ENCODE measurements at places on chromosomes 1 and 21.

DNA sequence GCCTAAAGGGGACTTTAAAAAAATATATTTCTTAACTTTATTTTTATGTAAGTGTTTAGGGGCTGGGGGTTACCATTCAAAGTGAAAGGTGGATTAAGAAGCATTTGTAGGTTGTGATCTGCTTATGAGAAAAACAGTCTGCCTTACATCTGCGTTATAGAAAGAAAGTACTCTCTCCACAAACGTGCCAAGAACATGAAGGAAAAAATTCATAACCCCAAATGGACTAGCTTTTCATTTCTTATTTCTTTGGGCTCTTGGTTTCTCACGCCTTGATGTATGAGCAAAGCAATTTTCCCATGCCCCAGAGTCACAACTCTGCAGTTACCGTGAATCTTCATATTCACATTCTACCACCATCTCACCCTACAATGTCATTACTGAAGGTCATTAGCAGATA lies 1165.1 kb upstream of the ADGRL4 start:
- DNase-seq, result no peak

DNA sequence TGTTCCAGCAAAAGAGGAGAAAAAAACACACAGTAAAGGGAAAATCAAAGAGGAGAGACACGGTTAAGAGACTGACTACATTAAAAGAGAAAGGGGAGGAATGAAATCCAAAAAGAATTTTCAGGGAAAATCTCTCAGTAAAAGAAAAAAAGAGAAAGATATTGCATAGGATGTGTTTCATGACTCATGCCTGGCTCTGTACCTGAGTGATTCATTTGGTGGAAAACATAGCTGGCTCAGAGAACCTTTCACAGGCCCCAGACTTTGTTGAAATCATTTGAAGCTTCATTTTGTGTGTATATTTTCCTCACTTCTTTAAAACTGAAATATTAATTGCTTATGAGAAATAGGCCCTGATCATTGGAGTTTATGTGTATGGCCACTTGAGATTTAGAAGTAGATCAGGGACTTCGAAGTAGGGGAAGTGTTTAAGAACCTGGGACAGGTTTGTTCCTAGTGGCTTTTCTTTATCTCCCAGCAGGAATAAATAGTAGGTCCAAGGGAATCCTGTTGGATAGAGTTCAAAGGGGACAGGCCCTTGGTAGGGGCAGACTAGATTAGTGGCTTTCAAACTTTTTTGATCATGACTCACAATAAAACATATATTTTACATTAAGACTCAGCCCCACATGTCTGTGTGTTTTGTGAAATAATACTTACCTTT lies 239.1 kb upstream of the SGIP1 start:
- peak; percentile 22 for DNase-seq

GRCh38 chr21:14591377-14591776 lies 45.3 kb upstream of the SAMSN1 start:
- DNase-seq, result no peak

- DNase-seq, result no peak
Measured at GRCh38 chr1:151043163-151043562, 4.4 kb upstream of the C1orf56 start.

- no peak for DNase-seq
Measured at GRCh38 chr1:170732252-170732588, 68.3 kb downstream of the PRRX1 start.

GRCh38 chr1:232111611-232112010 lies 485.0 kb downstream of the DISC1 start:
- no peak for DNase-seq

DNA sequence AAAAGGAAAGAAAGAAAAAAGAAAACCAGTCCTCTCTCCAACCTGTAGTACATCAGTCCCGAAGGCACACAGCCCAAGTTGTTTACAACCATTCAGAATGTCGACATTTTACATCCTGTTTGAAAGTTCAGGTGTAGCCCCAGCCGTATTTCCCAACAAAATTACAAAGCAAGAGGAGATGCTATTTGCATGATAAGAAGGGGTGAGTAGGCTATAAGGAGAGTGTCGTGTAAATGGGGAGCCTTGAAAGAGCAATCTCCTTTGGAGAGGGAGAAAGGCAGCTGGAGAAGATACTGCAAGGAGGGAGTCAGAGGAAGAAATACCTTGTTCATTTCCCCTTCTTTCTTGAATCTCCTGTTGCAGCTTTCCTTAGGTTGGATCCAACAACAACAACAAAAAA lies 35.5 kb upstream of the DENND1B start:
- no peak for DNase-seq

- DNase-seq, result peak; percentile 78
Measured at GRCh38 chr1:111441573-111442192, 7.4 kb downstream of the WDR77 start.

- no peak for DNase-seq
Measured at GRCh38 chr1:165629848-165630628, 996 bp upstream of the MGST3 start.

DNA sequence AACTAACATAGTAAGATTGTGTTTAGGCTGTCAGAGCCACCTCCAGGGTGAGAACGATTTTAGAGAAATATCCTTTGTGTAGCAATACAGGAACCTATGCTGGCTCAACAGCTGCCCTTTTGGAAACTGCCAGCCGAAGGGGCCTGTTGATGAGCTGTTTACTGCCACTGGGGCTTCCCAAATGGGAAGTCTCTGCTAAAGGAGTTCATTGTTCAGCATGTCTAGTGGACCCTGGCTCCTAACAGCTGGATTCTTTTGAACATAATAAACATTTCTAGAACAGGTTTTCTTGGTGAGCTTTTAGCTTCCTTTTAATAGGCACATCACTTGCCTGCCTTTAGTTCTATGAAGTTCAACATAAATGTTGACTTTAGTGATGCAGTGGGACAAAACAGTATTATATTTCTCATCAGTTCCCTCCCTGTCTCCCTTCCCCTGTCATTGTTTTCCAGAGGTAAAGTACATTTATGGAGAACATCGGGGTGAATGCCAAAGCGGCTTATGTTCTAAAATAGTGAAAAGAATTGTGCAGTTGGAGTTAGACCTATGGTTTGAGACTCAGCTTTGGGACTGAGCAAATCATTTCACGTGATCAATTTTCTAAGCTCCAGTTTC lies 57.4 kb downstream of the UCK2 start:
- no peak for DNase-seq

- DNase-seq, result no peak
Measured at GRCh38 chr1:87058343-87058649, 143.9 kb downstream of the HS2ST1 start.

GRCh38 chr1:160125746-160126145 lies 10.2 kb downstream of the ATP1A2 start:
- no peak for DNase-seq

DNA sequence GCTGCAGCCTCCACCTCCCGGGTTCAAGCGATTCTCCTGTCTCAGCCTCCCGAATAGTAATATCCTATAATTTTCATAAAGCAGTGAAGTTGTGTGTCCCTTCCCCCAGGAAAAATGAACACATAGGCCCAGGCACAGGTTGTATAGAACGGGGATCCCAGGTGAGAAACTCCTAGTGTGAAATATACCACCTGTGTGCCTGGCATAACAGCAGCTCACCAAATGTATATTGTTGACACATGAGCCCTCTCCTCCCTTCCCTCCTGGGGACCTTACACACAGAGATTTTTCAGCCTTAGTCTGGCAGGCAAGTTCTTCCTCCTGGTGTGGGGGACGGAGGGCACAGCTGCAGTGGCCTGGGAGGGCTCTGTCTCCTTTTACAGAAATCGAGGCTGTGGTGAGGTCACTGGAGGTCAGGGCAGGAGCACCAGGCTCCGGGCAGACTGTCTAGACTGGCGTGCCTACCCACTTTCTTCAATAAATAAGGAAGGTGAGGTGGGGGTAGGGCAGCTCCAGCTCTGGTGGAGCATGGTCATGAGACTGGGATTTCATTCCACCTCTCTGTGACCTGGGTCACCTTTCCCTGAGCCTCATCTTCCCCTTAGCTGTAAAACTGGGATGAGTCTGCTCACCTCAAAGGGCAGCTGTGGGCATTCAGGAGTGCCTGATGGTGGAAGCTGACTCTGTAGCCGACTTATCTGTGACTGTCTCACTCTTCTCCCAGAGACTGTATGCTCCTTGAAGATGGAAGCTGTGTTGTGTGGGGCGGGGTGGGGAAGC lies 14.3 kb downstream of the RCC1 start:
- no peak for DNase-seq

GRCh38 chr1:30318413-30318812 lies 405.0 kb downstream of the MATN1 start:
- no peak for DNase-seq

- no peak for DNase-seq
Measured at GRCh38 chr1:57576756-57577155, 152.9 kb upstream of the DAB1 start.

- DNase-seq, result no peak
Measured at GRCh38 chr1:44616284-44616990, 57.8 kb downstream of the TMEM53 start.

Measured in CD4-positive, alpha-beta T cell treated with Interleukin-6 for 4 hours (primary cell).